Substantia nigra (tissue), 51 donors: ENCODE measurements at places on chromosomes 4 and X.

DNA sequence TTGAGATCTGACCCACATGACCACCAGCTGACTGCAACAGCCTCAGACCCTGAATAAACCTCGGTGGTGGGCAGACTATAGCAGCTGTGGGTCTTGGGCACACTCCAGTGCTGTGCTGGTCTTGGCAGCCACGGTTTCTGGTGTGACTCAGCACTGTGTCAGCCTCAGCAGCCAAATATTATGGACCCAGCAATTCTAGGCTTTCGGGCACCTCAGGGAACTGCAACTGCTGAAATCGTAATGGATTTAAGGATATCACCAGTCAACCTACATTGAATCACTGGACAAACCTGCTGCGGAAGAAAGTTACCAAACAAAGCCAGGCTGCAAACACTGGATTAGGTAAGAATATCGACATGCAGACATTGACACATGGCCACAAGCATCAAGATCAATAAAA lies 10.5 kb upstream of the UBE2NL start:
- DNase-seq: no peak

- peak; percentile 33 for DNase-seq
These were observed 13.9 kb downstream of the SCARB2 start for GRCh38 chr4:76199664-76200211.

GRCh38 chr4:185567381-185568376 lies 32.4 kb upstream of the PDLIM3 start:
- DNase-seq: peak; percentile 8

DNA sequence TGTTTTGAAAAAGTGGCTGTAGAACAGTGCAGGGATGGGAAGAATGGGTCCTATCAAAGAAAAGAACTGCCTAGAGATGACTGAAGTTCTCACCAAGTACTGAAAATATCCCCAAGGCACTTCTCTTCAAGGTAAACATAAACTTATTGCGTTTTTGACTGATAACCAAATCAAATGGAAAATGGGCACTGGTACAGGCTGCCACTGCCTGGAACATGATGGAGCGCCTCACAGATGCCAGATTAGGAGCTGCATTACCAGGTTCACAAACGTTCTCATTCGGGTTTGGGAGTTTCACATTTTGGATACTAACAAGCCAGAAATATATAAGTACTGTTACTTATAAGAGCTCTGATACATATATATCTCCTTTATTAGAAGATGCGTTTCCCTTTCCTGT lies 141.3 kb downstream of the CBR4 start:
- no peak for DNase-seq

- no peak for DNase-seq
These were observed 420.3 kb downstream of the FAT4 start for GRCh38 chr4:125735102-125735501.

DNA sequence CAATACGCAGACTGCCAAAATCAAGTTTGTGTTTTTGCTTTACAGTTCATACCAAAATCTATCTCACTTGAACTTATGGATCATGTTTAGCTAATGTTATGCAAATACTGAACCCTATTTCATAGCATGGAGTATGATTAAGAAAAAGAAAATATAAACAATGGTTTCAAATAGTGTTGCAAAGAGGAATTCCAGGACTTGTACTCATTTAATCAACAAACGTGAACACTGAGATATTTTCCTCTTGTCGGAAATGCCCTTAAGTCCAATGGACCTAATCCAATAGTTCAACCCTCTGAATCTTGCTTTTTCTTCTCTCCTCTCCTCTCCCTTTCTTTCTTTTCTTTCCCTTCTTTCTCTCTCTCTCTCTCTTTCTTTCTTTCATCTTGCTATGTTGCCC lies 30.8 kb downstream of the RASL11B start:
- no peak for DNase-seq

- DNase-seq: no peak
These were observed 4.6 kb downstream of the MPP1 start for GRCh38 chrX:154800478-154801210.

GRCh38 chr4:71494539-71494938 lies 155.7 kb downstream of the SLC4A4 start:
- DNase-seq: no peak
